Stimulated activated effector memory CD8-positive, alpha-beta T cell treated with anti-CD3 and anti-CD28 coated beads, Interleukin-12 subunit alpha, Interleukin-12 subunit beta, amount 100 ng/mL, for 72 hours (primary cell): ENCODE measurements at places on chromosomes 6 and 20.

DNA sequence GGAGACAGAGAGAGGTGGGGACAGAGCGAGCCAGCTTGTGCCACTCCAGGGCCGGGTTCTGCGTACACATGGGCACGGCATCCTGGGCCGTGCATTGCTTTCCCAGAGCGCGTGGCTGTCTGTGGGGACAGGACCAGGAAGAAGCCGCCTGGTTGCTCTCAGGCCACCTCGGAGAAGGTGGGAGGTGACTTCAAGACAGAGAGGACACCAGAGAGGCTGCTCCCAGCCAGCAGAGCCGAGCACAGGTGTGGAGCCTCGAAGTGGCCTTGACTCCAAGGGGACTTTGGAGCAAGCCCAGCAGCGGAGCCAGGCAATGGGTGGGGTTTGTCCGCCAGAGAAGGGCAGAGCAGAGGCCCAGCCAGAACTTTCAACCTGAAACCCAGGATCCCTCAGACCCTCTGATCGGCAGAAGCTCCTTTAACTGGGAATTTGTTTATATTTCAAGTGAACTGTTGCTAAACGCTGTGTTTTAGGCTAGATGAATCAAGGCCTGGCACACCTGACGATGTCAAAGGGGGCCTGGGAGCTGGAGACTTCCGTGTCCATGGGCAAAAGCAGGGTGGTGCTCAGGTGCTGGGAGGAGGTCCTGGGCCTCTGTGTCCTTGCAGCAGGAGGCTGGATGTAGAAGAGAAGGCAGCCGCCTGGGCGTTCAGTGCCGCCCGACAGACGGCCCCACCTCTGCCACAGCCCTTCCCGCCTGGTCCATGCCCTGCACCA lies 262.1 kb downstream of the DLL1 start:
- no peak for DNase-seq

DNA sequence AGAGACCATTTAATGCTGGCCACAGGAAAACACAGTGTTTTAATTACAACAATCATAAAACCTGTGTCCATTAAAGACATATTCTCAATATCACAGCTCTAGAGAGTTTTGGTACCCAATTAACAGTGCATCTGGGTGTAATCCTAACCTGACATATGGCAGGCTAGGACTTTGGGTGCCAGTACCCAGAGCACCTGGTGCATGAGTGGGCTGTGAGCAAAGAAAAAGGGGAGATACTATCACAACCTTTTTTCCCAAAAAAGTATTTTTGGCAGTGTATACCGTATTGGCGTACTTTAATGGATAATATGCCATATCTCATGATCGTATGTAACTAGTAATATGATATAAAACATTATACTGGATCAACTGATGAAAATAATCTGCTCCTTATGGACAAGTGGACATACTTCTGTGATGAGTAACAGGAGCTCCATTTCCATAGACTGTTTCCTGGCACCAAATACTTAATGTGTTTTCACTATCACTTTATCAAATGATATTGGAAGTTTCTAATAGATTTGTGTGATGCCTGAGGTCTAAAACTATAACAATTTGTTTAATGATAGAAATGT lies 91.7 kb downstream of the COL19A1 start:
- no peak for DNase-seq

GRCh38 chr6:6758915-6759654 lies 170.6 kb downstream of the LY86 start:
- no peak for DNase-seq

- no peak for DNase-seq
Observed at GRCh38 chr6:154484942-154485341, 25.5 kb downstream of the CNKSR3 start.

GRCh38 chr6:50128420-50129005 lies 78.8 kb upstream of the DEFB112 start:
- DNase-seq: no peak

- peak; percentile 55 for DNase-seq
Observed at GRCh38 chr20:41003143-41003935, 25.3 kb upstream of the TOP1 start.

DNA sequence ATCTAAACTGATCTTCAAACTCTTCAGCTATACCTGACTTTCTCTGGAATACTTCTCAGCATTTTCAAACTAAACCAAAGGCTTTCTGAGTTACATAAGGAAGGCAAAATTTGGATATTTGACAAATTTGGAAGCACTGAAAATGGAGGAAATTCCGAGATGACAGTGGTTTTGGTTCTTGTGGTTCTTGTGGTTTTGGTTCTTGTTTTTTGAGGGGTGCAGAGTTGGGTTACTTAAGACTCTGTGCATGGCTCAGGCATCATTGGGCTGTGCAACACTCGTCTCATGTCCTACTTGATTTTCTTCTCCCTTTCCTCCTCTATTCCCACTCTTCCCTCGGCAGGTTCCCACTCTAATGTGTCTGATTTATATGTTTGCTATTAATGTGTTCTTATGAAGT lies 78.0 kb downstream of the SLC22A3 start:
- no peak for DNase-seq

DNA sequence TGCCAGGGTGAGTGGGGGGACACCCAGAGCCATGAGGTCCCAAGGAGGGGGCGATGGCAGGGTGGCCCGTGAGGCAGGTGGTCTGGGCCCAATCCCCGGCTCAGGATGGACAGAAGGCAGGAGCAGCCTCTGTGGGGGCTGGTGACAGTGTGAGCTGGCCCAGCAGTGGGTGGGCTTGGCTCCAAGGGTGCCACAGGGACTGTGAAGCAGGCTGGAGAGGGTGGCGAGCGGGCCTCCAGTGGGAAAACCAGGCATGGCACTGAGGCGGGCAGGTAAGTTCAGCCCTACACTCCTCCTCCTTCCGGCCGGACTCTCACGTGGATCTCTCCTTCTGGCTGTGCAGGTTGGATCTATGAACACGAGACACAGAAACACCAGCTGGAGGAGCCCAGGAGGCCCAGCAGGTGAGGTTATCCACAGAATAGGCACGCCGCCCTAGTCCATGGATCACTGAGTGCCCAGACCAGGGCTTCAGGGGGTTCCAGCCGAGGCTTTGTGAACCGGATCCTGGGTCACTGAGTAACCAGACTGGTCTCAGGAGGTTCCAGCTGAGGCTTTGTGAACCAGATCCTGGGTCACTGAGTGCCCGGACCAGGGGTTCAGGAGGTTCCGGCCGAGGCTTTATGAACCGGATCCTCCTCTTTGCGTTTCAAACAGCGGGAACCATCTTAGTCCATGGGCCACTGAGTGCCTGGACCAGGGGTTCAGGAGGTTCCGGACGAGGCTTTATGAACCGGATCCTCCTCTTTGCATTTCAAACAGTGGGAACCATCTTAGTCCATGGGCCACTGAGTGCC lies 76.4 kb upstream of the BHLHE23 start:
- DNase-seq: no peak

DNA sequence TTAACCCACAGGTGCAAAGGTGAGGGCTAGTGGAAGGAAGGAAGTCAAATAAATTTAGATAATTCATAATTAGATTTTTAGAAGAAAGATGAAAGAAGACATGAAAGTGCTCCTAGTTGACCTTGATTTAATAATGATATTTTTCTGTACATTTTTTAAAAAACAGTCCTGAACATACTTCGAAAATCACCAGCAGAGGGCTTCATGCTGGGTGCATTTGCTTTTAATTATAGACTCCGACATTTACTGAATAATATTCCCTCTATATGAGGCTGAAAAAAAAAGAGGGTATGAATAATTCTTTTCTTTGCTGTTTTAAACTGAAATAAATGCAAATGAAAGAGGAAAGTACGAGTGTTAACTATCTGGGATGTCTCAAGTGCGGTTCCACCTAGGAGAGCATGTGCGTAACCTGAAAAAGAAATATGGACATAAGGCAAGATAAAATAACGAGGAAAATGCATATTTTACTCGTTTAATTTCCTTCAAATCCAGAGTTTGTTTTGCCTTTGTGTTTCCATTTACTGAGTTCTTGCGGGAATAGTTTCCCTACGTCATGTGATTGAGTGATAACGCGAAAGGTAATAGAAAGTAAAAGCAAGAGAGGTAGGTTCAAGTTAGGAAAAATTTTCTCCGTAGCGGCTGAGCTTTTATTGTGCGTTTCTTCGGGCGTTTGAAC lies 3.1 kb upstream of the TFAP2B start:
- DNase-seq: no peak

DNA sequence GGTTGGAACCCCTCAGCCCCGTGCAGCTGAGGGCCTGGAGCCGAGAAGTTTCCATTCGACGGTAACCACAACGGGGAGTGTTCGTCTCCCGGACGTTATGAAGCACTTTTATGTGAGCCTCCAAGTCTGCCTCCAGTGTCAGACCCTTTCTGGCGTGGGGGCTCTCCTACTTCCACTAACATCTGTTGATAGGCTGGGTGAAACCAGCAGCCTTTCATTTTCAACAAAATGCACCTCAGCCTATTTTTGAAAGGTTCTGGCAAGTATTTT lies 257.4 kb downstream of the THBS2 start:
- no peak for DNase-seq

GRCh38 chr6:43977404-43978111 lies 149.7 kb downstream of the MRPL14 start:
- no peak for DNase-seq

DNA sequence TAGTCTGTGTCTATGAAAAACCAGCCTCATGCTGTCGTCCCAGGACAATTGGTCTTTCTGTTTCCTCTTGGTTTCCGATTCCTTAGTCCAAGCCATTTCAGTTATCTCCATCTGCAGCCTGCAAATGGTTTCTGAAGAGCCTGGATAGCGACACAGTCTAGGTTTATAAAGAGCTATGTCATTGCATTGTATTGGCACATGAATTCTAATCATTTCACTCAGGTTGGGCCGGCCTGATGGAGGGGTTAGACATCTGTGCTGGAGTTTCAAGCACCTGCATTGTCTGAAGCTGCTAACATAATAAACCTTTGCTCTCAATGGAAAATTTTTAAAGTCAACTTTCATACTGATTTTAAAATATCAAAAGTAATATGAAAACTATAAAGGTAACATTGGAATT lies 232.6 kb upstream of the MAP3K7 start:
- no peak for DNase-seq

GRCh38 chr6:46044881-46045617 lies 29.4 kb upstream of the CLIC5 start:
- no peak for DNase-seq

DNA sequence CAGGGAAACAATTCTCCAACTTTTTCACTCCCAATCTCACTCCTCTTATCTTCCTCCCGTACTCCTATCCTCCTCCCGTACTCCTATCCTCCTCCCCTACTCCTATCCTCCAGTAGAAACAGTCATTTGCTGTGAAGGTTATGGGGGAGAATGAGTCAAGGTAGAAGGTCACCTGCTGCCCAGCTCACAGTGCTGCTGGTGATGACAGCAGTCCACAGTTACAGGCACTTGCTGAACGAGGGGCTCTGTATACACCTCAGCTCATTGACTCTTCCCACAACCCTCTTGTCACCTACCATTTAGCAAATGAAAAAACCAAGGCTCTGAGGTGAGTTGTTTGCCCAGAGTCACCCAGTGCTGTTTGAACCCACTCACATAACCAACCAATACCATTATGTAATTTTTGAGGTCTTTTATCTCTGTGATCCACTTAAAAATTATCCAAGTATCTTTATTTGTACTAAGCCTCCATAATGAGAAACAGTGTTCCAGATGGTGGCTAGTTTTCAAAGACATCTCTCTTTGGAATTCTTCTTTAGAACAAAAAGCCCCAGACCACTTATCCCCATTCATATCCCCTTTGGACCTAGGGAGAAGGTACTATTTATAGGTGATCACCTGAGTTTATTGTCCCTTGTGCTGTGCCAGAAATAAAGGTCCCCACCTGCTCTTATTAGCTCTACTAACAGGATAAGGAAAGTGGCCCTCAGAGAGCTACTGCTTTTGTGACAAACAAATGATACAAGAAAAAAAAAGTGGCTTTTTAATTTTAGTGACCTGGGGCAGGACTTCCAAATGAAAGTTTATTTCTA lies 53.2 kb downstream of the PTPN1 start:
- DNase-seq: no peak

DNA sequence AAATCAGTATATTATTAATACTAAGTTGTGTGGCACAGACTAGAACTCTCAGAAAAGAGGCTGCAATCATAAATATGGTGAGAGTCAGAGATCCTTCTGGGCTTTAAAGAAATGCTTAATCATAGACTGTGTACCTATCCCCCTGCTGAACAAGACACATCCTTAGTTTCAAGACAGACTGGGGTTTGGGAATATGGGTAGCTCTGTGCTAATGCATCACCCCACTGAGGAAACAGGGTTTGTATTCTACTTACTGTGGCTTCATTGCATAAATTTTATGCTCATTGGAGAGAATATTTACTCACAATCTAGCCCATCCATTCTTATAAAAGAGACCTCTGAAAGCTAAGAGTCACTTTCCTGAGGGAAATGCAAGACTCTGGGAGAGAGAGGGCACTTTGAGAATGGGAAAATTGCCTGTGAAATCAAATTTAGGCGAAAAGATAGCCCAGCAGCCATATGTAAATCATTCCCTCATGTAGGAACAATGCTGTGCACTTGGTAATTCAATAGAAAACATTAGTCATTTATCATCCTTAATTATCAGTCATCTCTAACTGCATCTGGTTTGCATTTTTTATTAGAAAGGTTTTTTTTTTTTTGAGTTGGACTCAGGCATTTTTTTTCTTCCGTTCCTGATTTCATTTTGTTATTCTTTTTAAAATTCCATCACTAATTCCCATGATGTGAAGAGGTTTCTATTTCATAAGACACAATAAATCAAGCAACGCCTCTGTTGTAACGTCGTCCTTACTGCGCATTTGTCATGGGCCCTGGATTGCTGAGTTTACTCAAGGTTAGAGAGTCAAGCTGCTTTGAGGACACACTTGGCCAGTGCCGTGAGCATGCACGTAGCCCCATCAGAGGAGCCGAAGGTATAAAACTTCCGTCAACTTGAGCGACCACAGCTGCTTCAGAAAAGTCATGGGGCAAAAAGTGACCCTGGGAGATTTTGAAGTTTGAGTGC lies 91.8 kb downstream of the TRMT11 start:
- no peak for DNase-seq

DNA sequence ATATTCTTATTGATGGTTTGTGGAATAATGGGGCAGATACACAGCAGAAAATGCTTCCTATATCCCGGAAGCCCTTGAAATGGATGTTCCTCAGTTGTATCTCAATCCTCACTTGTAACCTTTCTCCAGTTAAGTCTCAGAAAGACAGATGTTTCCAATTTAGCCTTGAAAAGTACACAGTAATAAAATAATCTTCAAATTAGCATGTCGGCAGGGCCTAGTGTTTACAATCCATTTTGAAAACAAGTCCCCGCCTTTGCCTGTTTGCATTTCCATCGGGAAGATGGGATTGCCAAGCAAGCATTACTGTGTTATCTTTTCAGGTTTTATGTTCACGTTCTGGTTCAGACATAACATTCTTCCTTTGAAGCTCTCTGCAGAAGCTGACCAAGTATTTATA lies 41.5 kb downstream of the SNRNP48 start:
- DNase-seq: no peak

- DNase-seq: no peak
Observed at GRCh38 chr6:116948533-116949304, 71.7 kb downstream of the RFX6 start.

- DNase-seq: no peak
Observed at GRCh38 chr6:5676701-5677100, 330.0 kb downstream of the NRN1 start.
